Karpas-422 (cell line): ENCODE measurements at places on chromosomes 6 and 20. TPM values are rescaled to one million over a fixed set of nuclear protein-coding genes. Genes with fewer than 3 reads are reported as not detected.

Gene HSPA1A
- total RNA-seq: 0.32 TPM in 1 of 2 replicates, not detected in the other

Gene C20orf96
- 1.8 and 2.0 TPM in 2 replicates for total RNA-seq

Gene KIF3B
- total RNA-seq: 15.7 and 17.9 TPM in 2 replicates

Gene FAM217A
- not detected in 2 replicates for total RNA-seq

Gene PTK6
- 0.51 TPM in 1 of 2 replicates, not detected in the other for total RNA-seq

Gene FUT9
- not detected in 2 replicates for total RNA-seq

Gene DYNLT2
- 5.8 and 6.1 TPM in 2 replicates for total RNA-seq

Gene PPP1R3G
- not detected in 2 replicates for total RNA-seq

Gene BMP5
- not detected in 2 replicates for total RNA-seq

Gene LTA
- 71.1 and 128 TPM in 2 replicates for total RNA-seq

Gene FILIP1
- total RNA-seq: 0.15 TPM in 1 of 2 replicates, not detected in the other

Gene MCM9
- 17.8 and 17.9 TPM in 2 replicates for total RNA-seq

Gene TMEM74B
- total RNA-seq: not detected in 2 replicates

Gene SLC25A27
- 167 and 178 TPM in 2 replicates for total RNA-seq
